Adrenal gland (tissue), 19 donors: ENCODE measurements at places on chromosomes 3 and 15.
A peak's percentile ranks its signal among the peaks of the same experiment; 100 is the strongest.

DNA sequence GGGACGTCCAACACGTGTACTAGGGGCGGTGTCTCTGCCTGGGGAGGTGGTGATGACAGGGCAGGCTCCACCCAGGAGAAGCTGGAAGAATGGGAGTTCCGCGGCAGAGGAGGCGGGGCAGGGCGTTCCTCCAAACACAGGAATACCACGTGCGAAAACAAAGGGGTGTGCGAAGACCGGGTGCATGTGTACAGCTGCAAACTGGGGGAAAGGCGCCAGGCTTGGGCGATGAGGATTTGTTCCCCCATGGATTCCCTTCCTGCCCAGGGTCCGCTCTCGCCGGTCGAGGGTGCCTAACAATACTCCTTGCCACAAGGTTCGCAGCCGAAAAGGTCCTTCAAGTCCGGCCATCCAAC lies 500 bp upstream of the ZSCAN2 start:
- peak; percentile 92 for DNase-seq

DNA sequence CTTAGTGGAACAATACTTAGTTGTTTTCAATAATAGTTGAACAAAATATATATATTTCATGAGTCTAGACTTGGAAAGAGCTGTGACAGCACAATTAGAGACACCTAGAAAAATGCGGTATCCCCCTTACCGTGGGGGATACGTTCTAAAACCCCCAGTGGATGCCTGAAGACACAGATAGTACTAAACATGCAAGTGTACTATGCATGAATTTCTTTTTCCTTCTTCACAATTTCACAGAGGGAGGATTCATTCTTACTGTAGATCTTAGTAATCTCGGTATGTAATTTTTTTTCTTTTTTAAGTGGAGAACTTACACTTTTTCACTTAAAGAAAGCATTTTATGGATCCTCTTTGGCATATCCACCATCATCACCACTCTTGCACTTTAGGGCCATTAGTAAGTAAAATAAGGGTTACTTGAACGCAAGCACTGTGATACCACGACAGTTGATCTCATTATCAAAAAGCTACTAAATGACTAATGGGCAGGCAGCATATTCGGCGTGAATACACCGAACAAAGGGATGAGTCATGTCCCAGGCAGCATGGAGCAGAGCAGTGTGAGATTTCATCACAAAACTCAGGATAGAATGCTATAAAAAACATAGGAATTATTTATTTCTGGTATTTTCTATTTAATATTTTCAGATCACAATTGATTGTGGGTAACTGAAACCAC lies 72.3 kb upstream of the ZNF280D start:
- DNase-seq, result peak; percentile 26

- no peak for DNase-seq
These were observed 63.1 kb downstream of the NTRK3 start for GRCh38 chr15:88193415-88193814.

GRCh38 chr15:58538901-58539300 lies 107.1 kb downstream of the LIPC start:
- DNase-seq, result no peak

DNA sequence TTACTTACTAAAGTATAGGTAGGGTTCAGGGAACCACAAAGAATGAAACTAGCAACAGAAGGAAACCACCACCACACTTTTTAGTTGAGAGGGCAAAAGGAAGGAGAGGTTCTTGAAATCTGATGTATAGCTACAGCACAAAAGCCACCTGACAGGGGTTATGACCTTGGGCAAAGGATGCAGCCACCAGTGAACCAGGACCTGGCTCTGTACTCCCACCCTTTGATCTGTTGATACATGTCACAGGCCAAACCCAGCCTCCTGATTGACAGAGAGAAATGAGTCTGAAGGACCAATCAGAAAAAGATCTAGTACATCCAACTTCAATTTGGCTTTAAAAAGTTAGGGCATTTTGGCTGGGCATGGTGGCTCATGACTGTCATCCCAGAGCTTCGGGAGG lies 20.0 kb upstream of the BLM start:
- no peak for DNase-seq

DNA sequence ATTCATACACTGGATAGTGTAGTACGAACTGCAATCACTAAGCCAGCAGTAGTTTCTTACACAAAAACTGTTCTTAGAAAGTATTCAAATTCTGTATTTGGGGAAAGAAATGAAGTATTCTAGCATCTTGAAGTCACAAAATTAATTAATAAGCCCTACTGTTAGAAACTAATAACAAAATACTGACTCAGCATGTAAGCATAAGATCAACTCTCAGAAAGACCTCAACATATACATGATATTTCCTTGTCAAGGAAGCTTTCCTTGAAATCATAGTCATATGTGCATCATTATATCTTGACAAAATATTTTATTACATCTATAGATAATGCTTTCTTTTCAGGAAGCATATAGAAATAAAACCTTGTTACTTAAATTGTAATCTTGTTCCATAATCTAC lies 115.5 kb upstream of the GOLGA6L6 start:
- no peak for DNase-seq

GRCh38 chr3:146529021-146529420 lies 15.4 kb downstream of the PLSCR1 start:
- no peak for DNase-seq

- DNase-seq, result peak; percentile 15
These were observed 11.3 kb downstream of the SETD2 start for GRCh38 chr3:47152578-47152977.

DNA sequence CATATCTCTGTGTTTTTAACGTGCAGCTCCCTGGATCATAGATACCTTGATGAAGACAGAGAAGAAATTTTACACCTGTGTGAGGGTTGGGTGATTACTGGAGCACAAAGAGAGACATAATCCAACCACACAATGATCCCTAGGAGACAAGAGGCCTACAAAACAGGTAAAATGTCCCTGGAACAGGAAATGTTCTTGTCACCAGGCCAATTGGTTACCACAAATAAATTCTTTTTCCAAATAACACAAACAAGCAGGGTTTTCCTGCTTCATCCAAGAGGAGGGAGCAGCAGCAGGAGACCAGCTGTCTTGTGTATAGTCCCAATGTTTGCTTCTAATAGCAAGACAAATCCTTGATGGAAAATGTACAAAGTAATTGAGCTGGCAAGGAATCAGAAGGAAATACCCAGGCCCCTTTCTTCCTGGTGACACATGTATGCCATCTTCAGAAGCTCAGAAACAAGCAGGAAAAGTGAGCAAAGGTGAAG lies 1.4 kb downstream of the MGLL start:
- no peak for DNase-seq

GRCh38 chr15:100613208-100613607 lies 10.8 kb downstream of the ASB7 start:
- no peak for DNase-seq

DNA sequence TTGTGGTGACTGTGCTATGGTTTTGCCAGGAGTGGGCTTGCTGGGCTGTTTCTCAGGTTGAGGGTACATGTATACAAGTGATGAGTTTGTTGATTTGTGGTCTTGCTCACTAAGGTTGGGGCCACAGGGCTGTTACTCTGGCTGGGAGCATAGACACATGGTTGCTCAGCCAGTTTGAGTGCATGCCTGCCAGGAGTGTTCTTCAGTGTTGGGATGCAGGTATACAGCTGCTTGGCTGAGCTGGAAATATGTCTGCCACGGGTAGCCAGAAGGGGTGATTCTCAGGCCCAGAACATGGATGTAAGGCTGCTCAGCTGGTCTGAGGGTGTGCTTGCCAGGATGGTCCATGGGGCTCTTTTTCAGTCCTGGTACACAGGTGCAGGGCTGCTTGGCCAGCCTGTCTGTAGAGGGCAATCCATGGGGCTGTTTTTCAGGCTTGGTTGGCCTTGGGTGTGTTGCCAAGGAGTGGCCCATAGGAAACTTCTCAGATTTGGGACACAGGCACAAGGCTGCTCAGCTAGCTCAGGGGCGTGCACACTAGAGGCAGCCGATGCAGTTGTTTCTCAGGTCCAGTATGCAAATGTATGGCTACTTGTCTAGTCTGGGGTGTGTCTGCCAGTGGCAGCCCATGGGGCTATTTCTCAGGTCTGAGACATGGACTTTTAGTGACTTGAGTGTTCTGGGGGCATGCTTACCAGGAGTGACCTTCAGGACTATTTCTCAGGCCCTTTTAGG lies 5.3 kb upstream of the ARHGAP31 start:
- no peak for DNase-seq

DNA sequence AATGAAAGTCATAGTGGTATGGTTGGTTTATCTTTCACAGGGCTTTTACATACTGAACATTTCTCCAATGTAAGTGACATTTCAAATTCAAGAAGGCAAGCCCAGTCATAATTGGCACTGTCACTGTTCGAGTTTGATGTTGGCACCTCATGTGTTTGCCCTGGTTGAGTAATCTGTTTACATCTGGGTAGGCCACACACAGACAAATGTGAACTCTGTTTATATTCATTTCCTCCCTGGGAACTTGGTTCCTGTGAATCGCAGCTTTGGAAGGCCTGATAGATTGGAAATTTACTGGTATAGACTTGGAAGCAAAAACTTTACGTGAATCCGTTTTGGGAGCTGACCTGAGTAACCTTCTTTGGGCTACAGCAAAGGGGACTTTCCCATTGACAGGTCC lies 395.2 kb upstream of the AZI2 start:
- DNase-seq, result no peak

DNA sequence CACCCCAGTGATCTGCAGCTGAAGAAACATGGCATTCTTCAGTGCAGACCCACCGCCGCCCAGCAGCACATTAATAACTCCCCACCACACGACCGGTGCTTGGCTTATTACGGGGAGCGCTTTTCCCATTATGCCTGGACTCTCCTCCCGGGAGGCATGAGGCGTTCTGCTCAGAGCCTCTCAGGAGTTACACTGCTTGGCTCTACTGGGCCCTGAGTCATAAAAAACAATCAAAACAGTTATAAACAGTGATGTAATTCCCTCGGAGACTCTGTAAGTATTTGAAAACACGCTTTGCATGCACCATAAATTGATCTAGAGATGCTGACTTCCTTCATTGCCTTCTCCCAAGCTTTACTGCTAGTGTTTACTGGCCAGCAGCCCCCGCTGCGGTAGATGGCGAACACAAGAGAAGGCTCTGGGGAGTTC lies 77.1 kb upstream of the SNRPA1 start:
- no peak for DNase-seq

DNA sequence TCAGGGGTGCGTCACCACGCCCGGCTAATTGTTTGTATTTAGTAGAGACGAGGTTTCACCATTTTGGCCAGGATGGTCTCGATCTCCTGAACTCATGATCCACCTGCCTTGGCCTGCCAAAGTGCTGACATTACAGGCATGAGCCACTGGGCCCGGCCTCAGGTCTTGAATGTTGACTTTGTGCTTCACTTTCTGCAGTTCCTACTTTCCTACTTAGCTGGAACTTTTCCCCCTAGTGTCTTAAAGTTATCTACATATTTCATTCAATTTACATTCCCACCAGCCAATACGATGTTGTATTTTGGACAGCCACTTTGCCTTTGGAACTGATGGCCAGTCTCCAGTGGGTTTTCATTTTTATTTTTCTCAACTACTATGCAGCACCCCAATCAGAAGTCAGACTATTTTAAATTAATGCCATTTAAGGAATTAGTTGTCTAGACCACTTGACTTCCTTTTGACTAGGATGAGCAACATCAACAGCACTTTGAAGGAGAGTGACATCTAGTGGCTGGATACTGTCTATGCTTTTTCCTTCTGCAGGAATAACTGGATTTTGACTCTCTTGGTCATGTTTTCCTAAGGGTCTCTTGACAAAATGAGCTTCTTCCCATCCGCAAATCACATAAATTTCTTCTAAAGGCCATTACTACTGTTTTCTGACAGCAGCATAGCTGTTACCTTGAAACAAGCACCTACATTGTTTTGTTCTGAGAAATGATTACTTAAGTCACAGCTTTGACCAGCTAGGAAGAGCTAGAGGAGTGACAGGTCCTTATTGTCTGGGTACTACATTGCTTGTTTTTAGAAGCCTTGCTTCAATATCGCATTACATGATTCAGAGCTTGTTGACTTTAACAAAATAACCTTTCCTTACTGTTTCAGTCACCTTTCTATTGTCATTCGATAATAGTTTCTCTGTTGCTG lies 140.2 kb downstream of the ITPR1 start:
- DNase-seq, result no peak

DNA sequence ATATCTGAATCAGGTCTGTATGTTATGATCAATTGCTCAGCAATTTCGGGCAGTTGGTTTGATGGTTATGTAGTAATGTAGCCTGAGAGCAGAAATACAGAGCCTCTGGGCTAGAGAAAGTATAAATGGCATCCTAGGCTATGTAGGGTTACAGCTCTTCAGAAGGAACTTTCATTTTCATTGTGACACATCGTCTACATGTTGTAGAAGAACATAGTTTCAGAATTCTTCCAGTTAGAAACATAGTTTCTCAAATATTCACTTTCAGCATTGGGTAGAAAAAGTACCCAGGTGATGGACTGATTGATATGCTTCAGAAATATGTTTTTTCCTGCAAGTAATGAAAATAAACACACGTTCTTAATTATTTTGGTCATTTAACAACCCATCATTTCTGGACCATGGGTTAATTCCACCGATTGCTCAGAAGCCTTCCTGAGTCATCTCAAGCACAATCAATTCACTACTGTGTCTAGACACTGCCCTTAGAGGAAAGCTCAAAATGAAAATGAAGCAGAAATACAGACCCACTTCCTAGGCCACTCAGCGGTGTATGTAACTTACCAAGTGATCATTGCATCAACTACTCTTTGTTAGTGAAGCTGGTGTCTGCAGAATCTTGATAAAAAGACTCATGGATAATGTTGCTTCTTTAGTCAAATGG lies 88.8 kb upstream of the TSEN2 start:
- no peak for DNase-seq

DNA sequence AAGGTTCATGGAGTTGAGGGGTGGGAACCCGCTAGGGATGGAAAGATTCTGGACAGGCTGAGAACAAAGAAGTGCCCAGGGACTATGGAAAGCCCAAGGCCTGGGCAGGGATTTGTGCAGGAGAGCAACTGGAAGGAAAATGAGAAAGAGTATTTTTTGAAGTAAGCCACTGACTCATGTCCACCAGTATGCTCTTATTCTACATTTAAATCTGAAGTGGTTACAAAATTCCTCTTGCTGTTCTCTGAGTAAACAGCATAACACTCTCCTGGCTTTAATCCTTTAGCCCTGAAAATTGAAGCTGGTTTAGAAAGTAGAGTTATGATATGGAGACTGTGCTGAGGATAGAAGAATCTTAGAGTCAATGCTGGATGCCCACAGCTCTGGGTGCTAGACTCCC lies 165.2 kb downstream of the ISL2 start:
- DNase-seq, result no peak

GRCh38 chr3:107938143-107938542 lies 152.7 kb downstream of the CD47 start:
- peak; percentile 46 for DNase-seq

GRCh38 chr15:87207990-87208580 lies 1048.5 kb downstream of the NTRK3 start:
- DNase-seq, result no peak

GRCh38 chr15:90419738-90420406 lies 31.8 kb downstream of the IQGAP1 start:
- no peak for DNase-seq
